Body of pancreas (tissue), 4 donors: ENCODE measurements at places on chromosomes 11 and 22.

DNA sequence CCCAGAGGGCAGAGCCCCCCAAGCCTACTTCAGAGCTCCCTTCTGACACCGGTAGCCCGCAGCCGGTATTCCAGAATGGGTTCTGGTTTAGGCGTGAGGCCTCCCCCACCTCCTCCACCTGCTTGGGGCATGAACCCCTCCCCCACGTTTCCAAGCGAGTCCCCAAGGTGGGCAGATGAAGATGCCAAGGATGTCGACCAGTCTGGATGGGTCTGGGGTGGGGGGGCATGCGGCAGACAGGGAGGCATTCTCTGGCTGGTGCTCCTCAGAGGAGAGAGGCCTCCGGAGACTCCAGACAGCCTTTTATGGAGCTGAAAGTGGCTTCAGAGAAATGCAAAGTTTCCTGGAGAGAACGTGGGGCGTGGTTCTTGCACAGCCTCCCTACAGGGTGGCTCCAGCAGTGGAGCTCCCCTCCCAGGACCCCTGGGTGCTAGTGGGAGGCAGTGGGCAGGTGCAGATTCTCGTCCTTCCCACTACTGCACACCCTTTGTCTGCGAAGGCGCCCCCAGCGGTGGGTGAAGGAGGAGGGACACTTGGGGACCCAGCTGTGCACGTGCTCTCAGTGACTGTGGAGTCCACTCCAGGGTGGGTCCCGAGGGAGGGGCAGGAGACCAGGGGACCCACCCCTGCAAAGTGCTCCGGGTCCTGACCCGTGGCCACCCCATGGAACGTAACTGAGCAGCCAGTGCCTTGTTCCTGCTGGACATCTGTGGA lies 4.2 kb downstream of the CCND1 start:
- no peak for DNase-seq

- DNase-seq: no peak
Observed at GRCh38 chr22:38186429-38186828, 4.8 kb upstream of the PLA2G6 start.

DNA sequence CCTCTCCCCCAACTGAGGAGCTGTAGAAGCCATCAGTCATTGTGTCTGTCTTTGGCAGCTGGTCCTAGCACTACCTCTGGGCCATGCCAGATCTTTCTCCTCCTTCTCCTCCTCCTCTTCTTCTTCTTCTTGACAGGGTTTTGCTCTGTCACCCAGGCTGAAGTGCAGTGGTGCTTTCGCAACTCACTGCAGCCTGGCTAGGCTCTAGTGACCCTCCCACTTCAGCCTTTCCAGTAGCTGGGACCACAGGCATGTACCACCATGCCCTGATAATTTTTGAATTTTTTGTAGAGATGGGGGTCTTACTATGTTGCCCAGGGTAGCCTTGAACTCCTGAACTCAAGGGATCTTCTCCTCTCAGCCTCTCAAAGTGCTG lies 50.1 kb upstream of the SHANK2 start:
- DNase-seq: no peak

DNA sequence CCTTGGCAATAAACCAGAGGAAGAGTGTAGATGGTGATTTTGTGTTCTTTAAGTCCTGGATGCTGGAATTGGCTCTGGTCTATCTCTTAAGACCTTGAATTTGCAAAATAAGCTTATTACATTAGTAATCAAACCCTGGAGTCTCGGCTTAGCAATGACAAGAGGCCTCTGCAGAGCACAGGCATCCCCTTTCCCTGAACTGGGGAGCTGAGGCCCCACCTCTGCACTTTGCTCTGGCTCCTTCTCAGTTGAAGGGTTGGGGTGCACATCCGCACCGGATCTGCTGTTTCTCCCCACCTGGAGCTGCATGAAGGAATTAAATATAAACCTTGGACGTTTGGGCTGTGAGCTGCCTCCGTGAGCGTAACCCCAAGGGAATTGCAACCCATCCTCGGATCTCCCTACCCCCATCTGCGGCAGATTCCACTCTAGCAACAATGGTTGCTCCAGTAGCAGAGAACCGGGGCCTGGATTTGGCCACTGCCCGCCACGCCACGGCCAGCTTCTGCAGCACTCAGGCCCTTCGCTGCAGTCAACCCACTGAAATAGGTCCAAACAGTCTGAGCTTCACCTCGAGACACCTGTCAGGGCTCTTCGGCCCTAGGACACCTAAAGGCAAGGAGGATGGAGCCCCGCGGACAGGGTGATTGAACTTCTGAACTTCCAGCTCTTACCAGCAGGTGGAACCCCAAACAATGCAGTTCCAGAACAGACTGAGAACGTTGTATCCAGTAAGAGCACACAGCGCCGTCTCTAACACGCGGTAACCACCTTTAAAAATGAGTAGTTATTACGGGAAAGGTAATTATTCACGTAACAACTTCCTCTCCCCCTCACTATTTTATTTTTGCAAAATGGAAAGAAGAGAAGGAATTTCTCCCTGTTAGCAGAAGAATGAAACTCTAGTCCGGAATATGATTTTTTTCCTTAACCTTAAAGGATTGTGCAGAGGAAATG lies 54.8 kb upstream of the CAPRIN1 start:
- peak; percentile 81 for DNase-seq

GRCh38 chr11:36030731-36031281 lies 86.9 kb downstream of the LDLRAD3 start:
- no peak for DNase-seq

- peak; percentile 79 for DNase-seq
Observed at GRCh38 chr11:64449381-64450167, 90.6 kb downstream of the RPS6KA4 start.

DNA sequence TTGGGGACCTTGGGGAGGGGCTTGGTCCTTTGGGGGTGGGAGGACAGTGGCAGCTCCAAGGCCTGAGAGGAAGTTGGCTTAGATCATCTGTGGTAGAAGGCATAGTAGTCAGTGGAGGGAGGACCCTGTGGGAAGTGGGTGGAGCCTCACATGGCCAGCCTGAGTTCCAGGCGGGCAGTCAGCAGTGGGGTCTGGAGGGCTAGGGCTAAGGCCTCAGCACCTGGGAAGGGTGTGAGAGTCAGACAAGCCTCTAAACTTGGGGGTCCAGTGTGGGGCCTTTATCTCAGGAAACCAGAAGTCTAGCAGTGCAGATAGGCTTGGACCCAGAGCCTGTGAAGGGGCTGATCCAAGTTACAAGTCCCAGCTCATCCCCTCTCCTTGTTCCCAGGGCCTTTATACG lies 4.0 kb downstream of the NLRX1 start:
- DNase-seq: no peak

GRCh38 chr11:131038597-131038996 lies 122.3 kb upstream of the SNX19 start:
- no peak for DNase-seq

DNA sequence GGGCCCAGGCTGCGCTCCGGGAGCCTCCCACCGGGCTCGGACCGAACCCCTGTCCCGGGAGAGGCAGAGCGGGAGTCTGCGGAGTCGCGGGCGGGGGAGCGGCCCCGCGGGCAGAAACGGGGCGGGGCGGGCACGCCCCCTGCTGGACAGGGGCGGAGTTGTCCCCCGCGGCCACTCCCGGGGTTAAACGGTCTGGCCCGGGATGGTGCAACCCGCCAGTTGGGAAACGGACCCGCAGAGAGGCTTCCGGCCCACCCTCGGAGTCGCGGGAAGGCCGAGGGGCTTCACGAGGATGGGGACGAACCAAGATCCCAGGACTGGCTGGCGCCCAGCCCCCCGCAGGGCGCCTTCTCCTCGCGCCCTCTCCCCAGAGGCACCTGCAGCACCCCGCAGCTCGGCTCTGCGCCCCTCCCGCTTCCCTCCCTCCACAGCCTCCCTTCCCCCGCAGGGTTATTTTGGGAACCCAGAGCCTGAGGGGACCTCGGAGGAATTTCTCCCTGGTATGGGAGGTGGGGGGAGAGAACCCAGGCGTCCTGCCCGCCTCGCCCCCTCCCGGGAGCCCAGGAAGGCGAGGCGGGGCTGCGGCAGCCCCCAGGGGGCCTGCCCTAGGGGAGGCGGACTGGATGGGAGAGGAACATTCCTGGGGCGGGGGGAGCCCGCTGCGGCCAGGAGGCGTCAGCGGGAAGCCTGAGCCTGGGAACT lies 902 bp downstream of the RASGRP2 start:
- peak; percentile 70 for DNase-seq

DNA sequence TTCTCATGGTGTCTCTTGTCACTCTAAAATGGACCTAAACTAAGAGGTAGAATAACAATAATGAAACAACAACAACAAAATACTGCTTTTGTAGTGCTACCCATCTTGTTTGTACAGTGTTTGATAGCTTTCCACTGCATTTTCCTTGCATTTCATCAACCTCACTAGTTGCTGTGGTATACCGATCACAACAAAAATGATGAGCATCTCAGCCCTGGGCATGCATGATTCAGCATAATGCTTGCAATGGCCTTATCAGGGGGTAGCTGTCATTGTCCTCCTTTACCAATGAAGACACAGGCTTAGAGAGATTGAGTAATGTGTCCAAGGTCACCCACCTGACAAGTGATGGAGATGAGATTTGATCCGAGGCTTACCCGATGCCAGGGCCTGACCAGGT lies 682.5 kb downstream of the NTM start:
- DNase-seq: no peak

DNA sequence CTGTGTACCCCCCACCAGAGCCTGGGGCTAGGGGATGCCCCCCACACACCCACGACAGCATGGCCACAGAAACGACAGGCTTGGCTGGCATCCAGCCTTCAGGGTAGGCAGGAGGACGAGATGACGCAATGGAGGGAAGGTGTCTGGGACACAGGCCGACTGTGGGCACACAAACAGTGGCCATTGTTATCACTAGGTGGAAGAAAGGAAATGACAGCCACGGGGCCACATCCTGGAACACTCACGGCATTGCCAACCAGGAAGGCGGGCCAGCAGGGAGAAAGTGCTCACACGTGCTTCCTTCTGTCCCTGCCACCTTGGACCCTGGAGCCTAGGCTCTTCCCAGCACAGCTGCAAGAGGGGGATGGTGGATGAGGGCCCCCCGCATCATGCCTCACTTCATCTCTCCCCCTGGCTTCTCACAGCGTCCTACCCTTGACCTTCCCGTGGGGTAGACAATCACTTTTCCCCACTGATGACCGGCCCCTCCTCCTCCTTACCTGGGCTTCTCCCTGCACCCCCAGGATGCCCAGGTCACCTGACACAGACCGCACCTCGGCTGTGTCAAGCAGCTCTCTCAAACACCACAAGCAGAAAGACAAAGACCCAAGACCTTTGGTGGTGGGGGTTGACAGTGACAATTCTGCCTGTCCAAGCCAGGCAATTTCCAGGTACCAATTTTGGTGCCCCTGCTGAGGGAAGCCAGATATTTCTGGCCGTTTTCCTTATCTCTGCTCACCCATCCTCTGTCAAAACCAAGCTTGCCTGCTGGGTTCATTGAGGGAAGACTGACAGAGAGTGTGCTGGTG lies 8.6 kb downstream of the PLA2G6 start:
- peak; percentile 64 for DNase-seq
